ENCODE measurements at places on chromosomes 12 and 14. TPM values are rescaled to one million over a fixed set of nuclear protein-coding genes. Genes with fewer than 3 reads are reported as not detected.

Gene CRACR2A
- 4.7 TPM for total RNA-seq

Gene KRT79
- total RNA-seq: 2.4 TPM

Gene CCDC177
- not detected for total RNA-seq

DNA sequence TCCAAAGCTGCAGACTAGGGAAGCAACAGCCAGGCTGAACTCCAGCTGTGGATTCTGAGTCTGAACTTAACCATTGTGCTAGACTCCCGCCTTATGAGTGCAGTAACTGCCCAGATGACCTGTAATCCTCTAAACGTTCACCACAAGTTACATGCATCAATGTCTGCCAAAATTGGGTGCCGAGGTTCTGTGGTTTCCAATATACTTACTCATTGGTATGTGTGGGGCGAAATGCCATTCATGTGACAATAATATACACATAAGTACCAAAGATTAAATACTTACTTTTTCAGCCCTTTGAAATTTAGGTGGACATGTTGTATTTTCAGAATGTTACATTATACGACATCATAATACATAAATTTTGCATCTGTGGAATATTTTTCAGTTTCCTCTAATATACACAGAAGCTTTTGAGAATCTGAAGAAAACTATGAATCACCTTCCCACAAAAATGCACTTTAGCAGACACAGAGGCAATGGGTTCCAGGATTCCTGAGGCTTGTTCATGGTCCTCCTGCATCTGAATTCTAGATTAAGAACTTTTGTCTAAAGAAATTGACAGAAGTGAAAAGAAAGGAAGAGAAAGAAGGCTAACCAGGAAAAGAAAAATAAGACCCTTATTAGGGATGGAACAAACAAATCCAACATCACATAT lies 31.7 kb downstream of the GRIP1 start:
- no peak for DNase-seq

GRCh38 chr14:101547961-101548669 lies 13.2 kb upstream of the DIO3 start:
- DNase-seq: no peak

DNA sequence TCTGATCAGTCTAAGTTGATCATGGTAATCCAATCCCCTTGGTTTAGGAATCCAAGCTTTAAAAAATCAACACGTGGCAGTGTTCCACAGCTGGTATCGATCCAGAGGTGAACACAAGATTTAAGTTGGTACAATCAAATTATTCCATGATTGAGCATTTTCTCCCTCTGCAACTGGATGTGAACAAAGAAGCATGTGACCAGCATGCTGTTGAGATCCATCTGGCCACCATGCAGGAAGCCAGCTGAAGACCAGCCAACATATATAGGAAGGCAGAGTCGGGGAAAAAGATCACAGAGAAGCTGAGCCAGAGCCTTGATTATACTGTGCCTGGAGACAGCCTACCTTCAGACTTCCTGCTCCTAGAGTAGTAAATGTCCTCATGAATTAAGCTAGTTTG lies 158.3 kb downstream of the SEC23A start:
- DNase-seq: no peak

DNA sequence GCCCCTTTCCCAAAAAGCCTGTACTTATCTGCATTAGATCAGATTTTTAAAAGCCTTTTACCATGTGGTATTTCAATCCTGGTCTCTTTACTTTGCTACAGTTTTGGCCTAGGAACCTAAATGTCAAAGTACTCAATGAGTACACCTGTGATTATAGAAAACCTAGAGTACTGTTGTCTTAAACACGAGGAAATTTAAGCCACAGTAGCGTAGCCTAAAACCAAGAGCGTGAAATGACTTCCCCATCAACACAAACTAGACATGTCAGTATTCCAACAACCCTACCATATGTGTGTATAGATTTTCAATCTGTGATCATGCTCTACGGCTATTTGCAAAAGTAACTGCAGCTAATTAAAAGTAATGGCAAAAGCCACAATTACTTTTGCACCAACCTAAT lies 52.7 kb upstream of the OR5AU1 start:
- no peak for DNase-seq

GRCh38 chr14:23793532-23793931 lies 157.4 kb downstream of the DHRS2 start:
- no peak for DNase-seq

DNA sequence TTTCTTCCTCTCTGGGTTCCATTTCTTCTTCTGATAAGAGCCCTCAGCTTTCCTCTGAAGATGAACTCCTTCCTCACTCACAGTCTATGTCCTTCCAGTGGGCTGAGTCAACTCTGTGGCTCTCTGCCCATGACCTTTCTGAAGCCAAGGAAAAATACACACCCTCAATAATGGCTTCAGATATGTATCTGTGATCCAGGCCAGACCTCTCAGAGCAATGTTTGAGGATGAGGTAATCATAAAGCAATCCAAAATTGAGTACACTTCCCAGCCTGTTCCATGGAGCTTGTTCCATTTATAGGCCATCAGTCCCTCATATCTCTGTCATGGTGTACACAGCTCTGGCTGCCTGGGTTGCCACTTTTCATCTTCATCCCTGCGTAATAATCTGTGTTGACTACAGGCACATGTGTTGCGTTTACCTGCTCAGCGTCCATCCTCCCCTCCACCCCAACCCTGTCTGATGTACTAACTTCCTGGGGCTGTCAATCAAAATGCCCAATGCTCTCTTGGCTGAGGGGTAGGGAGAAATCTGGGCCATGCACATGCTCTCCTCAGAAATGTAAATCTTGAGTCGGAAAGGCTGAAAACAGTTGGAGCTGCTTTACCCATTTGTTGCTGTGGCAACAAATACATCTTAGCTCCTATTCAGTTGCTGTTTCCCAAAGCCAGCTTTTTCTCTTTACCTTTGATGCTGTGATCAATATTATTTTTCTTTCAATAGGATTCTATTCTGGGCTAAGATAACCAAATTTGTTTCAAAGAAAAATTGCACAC lies 377.8 kb upstream of the TMEM132C start:
- DNase-seq: no peak

DNA sequence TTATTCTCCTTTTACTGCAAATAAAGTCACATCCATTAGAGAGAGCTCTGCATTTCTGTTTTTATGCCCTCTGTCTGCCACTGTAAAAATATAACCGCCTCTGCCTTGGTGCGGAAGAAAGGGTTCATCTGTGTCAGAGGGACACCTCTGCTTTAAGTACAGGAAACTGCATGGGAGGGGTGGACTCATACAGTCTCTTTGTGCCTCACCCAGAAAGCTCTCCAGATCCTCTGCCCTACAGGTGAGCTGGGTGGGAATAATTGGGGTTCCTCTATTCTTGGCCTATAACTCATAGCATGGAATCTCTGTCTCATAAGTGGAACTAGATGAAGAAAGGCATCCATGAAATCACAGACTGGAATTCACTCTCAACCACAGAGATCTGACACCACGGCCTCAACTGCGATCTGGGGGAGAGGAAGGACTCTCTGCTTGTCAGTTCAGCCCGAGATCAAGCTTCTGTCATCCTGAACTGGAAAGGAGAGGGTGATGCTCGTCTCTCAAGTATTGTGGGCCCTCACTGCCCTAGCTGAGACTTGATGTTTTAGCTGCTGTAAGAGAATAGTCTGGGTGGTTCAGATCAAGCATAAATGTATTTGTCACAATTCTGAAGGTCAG lies 702.3 kb downstream of the TMEM121 start:
- DNase-seq: no peak
